Activated T-helper 2 cell treated with anti-CD3 and anti-CD28 coated beads, Interferon-gamma antibody, Interleukin-2, Interleukin-4, amounts not matched to agents 10 μg/mL and 5 μg/mL and 100 μg/mL, durations not matched to agents 14 hours and 24 hours and 36 hours (primary cell): ENCODE measurements at places on chromosomes 13 and 19. TPM values are rescaled to one million over a fixed set of nuclear protein-coding genes. Genes with fewer than 3 reads are reported as not detected.

The USE1 gene
- total RNA-seq, result 26.4 and 27.2 TPM in 2 replicates

The CD33 gene
- 14.3 and 17.0 TPM in 2 replicates for total RNA-seq

The PSPC1 gene
- 68.8 and 69.0 TPM in 2 replicates for total RNA-seq

The CYP4F12 gene
- total RNA-seq, result not detected in 2 replicates

The CACNG8 gene
- total RNA-seq, result not detected in 2 replicates

The BEST2 gene
- total RNA-seq, result 0.11 TPM in 1 of 2 replicates, not detected in the other

The LONP1 gene
- total RNA-seq, result 192 and 196 TPM in 2 replicates

The CILP2 gene
- 0.14 and 0.21 TPM in 2 replicates for total RNA-seq

The DBP gene
- total RNA-seq, result 7.3 and 7.9 TPM in 2 replicates

The IGFL1 gene
- total RNA-seq, result not detected in 2 replicates

The ZNF471 gene
- total RNA-seq, result 0.05 TPM in 2 replicates

The C13orf46 gene
- total RNA-seq, result 0.16 and 0.27 TPM in 2 replicates

GRCh38 chr13:93559718-93560117 is 333.1 kb downstream of the GPC6 start:
- no peaks in the 10 kb centered on the region for H3K27me3 ChIP-seq
- no peak overlapping the region for H3K27ac ChIP-seq

DNA sequence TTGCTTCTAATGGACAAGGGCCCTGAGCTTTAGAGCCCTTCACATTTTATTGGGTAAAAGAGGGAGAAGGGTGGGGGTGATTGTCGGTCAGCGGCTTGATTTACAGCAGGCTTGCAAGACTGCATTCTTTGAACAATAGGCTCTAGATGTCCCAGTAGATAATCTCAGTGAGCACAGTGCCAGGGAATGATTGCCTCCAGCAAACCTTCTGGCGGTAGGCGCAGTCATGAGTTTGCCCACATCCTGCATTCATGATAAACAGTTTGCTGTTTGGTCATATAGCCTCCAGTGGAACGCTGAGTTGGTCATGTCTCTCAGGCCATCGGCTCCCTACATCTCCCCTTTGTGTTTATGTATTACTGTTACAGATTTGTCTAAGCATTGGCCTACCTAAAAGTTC is 12.6 kb downstream of the ZNF528 start:
- H3K4me1 ChIP-seq, result no peaks in the 10 kb centered on the region
- H3K36me3 ChIP-seq, result peaks cover 48% of the 10 kb centered on the region
- no peaks in the 10 kb centered on the region for H3K27me3 ChIP-seq
- DNase-seq, result no peak
- no peak overlapping the region for H3K27ac ChIP-seq

DNA sequence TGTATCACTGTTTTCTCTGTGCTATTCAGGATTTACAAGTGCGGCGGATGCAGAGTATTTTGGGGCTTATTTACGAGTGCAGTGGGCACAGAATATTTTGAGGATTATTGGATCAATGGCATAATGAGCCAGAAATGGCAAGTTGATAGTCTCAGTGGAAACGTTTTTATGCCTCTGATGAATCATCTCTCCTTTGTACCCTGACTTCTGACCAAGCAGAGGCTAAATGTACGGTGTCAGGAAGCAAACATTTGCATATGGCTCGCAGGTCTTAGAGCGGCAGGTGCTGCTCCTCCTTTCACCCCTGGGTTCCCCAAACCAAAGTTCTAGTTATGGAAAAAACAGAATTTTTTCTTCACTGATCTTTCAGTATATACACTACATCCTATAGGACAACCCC is 94.5 kb downstream of the LIG4 start:
- no peaks in the 10 kb centered on the region for H3K27me3 ChIP-seq
- H3K27ac ChIP-seq, result no peak overlapping the region
- H3K36me3 ChIP-seq, result no peaks in the 10 kb centered on the region
- H3K4me1 ChIP-seq, result no peaks in the 10 kb centered on the region
- no peak for DNase-seq

DNA sequence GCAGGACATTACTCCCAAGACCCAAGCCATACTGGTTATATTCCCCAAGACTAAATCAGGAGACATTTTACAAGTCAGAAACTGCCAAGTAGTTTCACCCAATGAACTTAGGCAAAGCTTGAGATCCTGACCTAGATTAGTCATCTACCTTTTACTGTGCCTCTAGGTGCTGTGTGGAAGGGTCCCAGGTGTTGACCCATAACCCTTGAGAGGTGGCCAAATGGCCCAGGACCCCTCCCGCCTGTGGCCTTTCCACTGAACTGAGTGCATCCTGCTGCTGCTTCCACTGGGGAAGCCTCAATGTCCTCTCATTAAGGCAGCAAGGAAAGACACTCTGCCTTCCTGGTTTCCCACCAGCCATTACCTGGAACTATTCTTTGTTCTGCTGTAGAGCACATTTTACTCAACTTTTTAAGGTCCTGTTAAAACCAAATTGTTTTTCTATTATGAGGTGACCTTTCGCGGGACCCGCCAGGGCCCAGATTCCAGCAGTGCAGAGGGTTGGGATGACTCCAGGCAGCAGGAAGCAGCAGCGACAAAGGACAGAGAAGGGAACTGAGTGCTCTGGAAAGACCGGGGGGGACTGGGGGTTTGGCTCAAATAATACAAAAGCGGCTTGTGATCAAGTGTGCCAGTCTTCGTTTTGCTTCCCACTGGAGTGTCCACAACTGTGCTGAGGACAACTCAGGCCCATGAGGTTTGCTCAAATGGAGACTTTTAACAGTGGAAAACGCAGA is 27.1 kb downstream of the ANKRD10 start:
- DNase-seq, result no peak
- no peak overlapping the region for H3K4me3 ChIP-seq
- peaks cover 10% of the 10 kb centered on the region for H3K36me3 ChIP-seq
- H3K27ac ChIP-seq, result no peak overlapping the region
- no peaks in the 10 kb centered on the region for H3K27me3 ChIP-seq

DNA sequence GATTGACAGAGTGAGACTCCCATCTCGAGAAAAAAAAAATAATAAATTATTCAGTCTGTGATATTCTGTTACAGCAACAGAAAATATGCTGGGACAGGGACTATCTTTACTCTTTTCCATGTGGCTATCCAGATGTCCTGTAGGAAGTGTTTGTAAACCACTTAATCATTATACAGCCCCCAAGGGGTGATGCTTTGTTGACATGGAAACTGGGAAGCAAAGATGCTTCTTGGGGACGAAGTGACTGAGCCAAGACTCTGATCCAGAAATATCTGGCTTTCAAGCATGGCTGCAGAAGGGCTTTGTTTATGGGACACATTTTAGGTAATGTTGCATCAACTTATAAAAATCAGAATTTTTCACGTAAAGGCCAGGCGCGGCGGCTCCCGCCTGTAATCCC is 5.4 kb downstream of the ZNF8 start:
- no peaks in the 10 kb centered on the region for H3K27me3 ChIP-seq
- H3K27ac ChIP-seq, result no peak overlapping the region
- DNase-seq, result no peak

GRCh38 chr13:112686364-112686763 is 3.5 kb upstream of the ATP11A start:
- H3K4me3 ChIP-seq, result no peak overlapping the region
- H3K27ac ChIP-seq, result no peak overlapping the region
- peaks cover 3% of the 10 kb centered on the region for H3K27me3 ChIP-seq

GRCh38 chr19:3194106-3195087 is 8.7 kb downstream of the NCLN start:
- no peak overlapping the region for H3K27ac ChIP-seq
- no peak overlapping the region for H3K4me3 ChIP-seq
- no peaks in the 10 kb centered on the region for H3K27me3 ChIP-seq
- no peak for DNase-seq
- peaks cover 3% of the 10 kb centered on the region for H3K4me1 ChIP-seq
- H3K36me3 ChIP-seq, result peaks cover 17% of the 10 kb centered on the region

DNA sequence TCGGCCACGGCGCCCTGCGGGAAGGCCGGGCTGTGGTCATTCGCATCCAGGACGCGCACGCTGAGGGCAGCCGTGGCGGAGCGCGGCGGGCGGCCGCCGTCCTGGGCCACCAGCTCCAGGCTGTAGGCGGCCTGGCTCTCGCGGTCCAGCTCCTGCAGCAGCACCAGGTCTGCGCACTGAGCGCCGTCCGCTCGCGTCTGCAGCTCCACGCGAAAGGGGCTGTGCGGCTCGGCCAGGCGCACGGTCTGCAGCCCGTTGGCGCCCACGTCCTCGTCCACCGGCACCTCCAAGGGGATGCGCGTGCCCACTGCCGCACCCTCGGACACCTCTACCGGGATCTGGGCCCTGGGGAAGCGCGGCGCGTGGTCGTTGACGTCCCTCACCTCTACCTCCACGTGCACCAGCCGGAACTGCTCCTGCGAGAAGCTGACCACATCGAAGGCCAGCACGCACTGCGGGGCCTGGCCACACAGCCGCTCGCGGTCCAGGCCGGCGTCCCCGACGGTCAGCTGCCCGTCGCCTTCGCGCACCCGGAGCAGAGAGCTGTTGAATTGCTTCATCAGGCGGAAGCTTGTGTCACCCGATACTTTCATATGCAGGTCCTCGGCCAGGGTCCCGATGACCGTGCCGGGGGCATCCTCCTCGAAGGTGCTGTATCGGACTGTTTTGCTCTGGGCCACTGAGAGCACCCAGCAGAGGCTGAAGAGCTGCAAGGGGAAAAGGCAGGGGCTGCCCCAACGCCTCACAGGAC is 583 bp downstream of the PCDH8 start:
- H3K4me3 ChIP-seq, result no peak overlapping the region
- no peak for DNase-seq
- no peak overlapping the region for H3K27ac ChIP-seq
- H3K27me3 ChIP-seq, result peaks cover 65% of the 10 kb centered on the region
- peaks cover 14% of the 10 kb centered on the region for H3K4me1 ChIP-seq

DNA sequence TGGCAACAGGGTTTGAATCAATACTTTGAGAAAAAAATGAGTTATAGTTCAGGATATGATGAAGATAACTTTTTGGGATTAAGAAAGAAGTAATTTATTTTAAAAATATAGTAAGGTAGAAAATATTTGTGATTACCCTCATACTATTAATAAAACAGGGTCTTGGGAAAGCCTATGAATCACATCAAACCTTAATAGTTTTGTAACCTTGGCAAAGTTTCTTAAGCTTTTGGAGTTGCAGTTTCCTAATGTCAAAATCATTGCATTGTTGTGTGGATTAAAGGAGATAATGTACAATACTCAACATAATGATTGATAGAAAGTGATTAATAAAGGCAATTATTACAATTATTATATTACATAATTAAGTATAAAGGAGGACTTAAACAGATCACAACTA is 149.0 kb downstream of the LMO7 start:
- H3K4me1 ChIP-seq, result peaks cover 2% of the 10 kb centered on the region
- H3K27me3 ChIP-seq, result no peaks in the 10 kb centered on the region
- H3K4me3 ChIP-seq, result no peak overlapping the region
- H3K27ac ChIP-seq, result no peak overlapping the region
- H3K36me3 ChIP-seq, result peaks cover 3% of the 10 kb centered on the region
- no peak for DNase-seq

- H3K4me1 ChIP-seq, result no peaks in the 10 kb centered on the region
- no peak overlapping the region for H3K27ac ChIP-seq
- DNase-seq, result no peak
- no peaks in the 10 kb centered on the region for H3K36me3 ChIP-seq
Observed at GRCh38 chr19:54047616-54048015, 16.1 kb downstream of the VSTM1 start.

GRCh38 chr13:29957320-29957719 is 106.9 kb upstream of the UBL3 start:
- no peak for DNase-seq
- H3K27ac ChIP-seq, result no peak overlapping the region
- peaks cover 2% of the 10 kb centered on the region for H3K36me3 ChIP-seq

DNA sequence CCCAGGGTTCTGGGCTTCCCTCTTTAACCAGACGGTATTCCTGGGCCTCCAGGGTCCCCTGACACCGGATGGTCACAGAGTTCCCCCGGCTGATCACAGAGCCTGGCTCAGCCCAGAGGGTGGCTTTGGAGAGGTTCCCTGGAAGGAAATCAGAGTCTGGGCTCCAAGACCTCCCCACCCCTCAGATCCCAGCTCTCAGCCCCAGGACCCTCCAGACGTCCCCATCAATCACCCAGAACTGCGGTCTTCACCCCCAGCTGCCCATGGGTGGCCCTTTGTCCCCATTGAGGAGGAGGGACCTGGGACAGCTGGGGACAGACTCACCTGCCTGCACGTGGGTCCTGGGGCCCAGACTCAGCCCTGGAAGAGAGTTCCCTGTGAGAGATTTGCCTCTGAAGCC is 955 bp downstream of the LILRA5 start:
- H3K36me3 ChIP-seq, result no peaks in the 10 kb centered on the region
- no peak overlapping the region for H3K4me3 ChIP-seq
- DNase-seq, result no peak
- H3K27ac ChIP-seq, result no peak overlapping the region

DNA sequence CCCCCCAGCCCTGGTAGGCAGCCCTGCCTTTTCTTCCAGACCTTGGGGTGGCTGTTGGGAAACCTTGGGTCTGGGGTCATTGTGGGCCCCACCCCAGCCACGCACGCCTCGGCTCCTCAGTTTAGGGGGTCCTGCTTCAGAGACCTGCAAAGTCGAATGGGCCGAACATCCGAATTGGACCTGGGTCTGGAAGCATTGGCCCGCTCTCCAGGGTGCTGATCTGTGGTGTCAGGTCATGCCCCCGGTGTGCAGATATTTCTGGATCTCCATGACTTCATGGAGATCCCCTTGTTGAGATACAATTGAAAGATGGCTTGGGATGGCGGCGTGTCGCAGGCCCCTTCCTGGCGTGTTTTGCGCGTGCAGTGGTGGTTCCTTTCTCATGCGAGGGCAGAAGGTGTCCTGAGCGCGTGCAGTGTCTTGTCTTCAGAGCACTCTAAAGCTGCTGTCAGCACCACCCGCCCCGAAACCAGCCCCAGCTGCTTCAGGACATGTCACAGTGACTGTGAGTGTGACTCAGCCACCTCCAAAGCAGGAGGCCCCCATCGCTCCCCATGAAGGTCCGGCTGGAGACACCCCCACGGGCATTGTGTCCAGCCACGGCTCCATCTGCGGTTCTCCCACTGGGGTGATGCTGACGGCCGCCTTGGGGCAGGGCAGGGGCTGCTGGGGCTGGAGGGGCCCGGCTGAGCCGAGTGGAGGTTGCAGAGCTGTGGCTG is 112.7 kb downstream of the KDM4B start:
- DNase-seq, result no peak
- no peak overlapping the region for H3K27ac ChIP-seq
- H3K4me1 ChIP-seq, result no peaks in the 10 kb centered on the region

DNA sequence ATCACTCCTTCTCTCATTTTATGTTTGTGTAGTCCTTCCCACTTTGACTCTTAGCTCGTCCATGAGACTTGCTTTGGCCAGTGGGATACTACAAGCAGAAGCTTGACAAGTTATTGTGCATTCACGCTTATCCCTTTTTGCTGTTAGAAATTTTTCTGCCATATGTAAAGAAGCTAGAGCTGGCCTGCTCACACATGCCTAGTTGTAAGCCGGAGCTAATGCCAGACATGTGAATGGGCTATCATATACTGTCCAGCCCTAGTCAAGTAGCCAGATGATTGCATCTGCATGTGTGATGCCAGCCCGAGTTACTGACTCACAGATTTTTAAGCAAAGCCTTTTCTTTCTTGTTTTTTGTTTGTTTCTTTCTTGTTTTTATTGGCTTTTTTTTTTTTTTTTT is 460.7 kb downstream of the TDRD3 start:
- H3K27ac ChIP-seq, result no peak overlapping the region
- H3K4me1 ChIP-seq, result no peaks in the 10 kb centered on the region
- no peak for DNase-seq
- no peak overlapping the region for H3K4me3 ChIP-seq

- H3K27me3 ChIP-seq, result peaks cover 3% of the 10 kb centered on the region
- no peaks in the 10 kb centered on the region for H3K36me3 ChIP-seq
- H3K4me1 ChIP-seq, result no peaks in the 10 kb centered on the region
- no peak for DNase-seq
- no peak overlapping the region for H3K27ac ChIP-seq
Observed at GRCh38 chr13:32951580-32951979, 64.6 kb upstream of the KL start.
